Fibroblast of the conjunctiva (primary cell): ENCODE measurements at places on chromosomes 1 and 21.

DNA sequence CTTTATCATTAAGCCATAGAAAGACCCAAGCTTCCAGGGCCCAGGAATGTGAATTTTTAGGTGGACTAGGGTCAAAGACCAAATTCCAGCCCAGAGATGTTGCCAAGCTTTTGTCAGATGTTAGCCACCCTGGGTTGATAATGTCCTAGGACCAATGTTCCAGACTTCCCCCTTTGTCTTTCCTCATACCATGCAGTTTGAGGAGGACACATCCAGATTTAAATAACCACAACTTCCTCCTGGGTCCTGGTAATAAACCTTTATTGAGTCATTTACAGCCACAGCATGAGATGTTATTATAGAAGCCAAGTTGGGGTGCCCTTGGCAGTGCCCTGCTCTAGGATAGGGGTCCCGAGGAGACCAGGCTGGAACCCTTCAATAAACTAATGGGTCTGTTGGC, 5.9 kb downstream of the TNR start:
- DNase-seq = no peak

GRCh38 chr1:192516776-192517297, 58.7 kb upstream of the RGS1 start:
- no peak for DNase-seq

GRCh38 chr21:41712730-41713129, 54.1 kb downstream of the RIPK4 start:
- DNase-seq = no peak

GRCh38 chr1:210362526-210362925, 33.8 kb downstream of the HHAT start:
- no peak for DNase-seq

- DNase-seq = no peak
Observed at GRCh38 chr1:229406798-229407197, 27.1 kb downstream of the ACTA1 start.

DNA sequence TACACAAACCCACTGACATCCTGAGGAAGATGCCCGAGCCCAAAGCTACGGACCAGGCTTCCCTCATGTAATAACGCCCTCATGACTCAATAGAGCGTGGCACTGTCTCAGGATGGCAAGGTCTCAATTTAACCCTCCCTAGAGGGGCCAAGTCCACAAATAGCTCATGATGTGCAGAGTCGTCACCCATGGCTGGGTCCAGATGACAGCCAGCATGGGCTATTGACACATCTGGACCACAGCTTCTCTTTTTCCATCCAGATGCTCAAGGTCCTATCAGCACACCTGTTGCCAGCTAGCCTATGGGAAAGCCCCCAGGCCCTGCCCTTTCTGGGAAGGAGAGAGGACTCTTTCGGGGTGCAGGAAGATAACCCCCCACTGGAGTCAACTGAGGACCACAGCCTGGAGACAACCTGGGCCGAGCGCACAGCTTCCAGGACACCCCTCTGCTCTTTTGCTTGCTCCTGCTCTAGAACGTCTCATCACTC, 2.8 kb downstream of the LAPTM5 start:
- DNase-seq = no peak

DNA sequence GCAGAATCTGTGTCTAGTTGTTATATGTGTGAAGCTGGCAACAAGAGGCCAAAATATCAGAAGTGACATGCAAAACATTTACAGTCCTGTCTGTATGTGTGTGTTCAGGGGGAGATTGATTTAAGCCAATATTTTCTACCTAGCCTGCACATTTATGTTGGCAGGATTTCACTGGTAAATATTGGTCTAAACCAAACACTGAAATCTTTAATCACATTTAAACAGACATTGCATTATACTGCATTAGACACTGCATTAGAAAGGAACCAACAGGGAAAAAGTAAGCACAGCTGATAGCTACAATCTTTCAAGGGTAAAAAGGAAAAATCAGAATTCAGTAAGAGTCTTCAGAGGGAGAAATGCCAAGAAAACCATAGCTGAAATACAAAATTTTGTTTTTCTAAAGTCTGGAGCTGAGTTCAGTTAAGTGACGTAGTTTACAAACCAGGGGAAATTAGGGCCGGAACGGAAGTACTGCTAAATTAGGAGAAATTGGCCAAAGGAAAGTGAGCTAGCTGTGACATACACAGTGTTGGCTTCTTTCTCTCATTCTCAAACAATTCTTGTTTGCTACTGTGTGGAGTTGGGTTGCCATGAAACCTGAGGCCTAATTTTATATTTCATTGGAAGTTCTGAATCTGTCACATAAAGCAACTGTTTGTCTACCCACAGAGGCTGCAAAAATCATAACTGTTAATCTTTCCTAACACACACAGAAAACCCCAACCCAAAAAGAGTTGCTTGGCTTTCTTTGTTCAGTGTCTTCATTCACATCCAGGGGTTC, 217.3 kb upstream of the SGIP1 start:
- DNase-seq = no peak

DNA sequence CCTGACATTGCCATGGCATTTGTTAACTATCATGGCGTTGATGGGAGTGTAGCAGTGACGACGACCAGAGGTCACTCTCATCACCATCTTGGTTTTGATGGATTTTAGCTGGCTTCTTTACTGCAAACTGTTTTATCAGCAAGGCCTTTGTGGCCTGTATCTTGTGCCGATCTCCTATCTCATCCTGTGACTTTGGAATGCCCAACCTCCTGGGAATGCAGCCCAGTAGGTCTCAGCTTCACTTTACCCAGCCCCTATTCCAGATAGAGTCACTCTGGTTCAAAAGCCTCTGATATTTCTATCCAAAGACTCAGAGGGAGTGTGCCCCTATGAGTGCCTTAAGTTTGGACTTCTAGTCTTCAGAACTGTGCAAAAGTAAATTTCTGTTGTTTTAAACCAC, 130.1 kb downstream of the ADAMTS1 start:
- no peak for DNase-seq

GRCh38 chr1:170765712-170766330, 101.9 kb downstream of the PRRX1 start:
- DNase-seq = peak; percentile 43

DNA sequence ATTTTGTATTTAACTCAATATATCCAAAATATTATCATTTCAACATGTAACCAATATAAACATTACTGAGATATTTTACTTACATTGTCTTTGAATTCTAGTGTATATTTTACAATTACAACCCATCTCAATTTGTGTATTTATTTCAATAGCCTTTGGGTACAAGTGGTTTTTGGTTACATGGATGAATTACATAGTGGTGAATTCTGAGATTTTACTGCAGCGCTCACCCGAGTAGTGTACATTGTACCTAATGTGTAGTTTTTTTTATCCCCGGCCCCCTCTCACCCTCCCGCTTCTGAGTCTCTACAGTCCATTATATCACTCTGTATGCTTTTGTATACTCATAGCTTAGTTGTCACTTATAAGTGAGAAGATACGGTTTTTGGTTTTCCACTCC, 117.0 kb upstream of the GALNT2 start:
- DNase-seq = no peak

- no peak for DNase-seq
Observed at GRCh38 chr1:203685168-203685567, 58.5 kb downstream of the ATP2B4 start.

- no peak for DNase-seq
Observed at GRCh38 chr1:239805042-239805441, 286.6 kb upstream of the FMN2 start.

DNA sequence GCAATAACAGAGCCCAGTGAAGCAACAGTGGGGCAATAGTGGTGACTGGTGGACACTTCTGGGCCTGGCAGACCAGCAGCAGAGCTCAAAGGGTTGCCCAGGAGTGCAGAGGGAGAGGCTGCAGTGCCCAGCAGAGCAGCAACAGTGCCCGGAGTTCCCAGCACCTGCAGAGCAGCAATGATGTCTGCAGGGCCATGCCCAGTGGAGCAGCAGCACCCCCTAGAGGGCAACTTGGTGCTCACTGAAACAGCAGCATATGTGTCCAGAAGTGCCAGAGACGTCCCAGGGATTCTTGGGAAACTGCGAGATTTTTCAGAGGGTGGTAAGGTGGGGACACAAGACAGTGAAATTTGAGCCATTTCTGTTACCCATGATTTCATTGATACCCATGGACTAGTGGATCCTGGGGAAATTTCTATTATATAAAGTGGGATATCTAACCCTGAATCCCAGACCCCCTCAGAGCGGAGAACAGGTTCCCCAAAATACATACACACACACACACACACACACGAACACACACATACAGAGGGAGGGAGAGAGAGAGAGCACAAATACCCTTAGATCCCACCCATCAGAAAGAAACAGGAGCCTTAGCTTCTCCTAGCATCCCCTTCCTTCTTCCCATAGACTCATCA, 156.9 kb upstream of the GJB5 start:
- peak; percentile 2 for DNase-seq

DNA sequence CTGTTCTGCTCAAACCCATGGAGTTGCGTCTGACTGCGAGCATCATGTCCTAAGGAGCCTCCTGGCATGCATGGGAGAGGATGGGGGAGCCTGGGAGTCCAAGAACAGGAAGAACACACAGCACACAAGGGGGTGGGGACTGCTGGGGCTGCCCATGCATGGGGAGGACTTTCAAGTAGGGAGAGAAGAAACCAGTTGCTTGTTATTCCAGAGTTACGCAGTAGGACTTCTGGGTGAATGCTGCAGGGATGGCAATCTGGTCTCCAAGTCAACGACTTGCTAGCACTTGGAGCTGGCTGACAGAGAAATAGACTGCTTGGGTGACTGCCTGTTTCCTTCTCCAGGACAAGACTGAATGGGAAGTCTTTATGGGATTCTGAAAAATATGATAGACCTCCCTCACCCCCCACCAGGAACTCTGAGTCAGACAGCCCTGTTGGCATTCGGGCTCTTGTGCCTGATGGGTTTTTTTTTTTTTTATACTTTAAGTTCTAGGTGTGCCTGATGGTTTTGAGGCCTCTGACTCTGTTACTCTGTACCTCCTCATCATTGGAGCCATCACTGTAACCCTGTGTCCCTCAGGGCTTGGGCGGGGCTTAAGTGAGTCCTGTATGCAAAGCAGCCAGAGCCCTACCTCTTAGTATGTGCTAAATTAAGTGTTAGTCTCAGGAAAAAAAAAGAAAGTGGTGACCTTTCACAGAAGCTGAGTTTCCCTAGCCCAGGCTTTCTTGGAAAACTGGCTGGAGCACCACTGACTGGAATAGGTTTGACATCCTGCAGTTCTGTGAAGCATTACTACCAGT, 30.3 kb downstream of the MAP3K21 start:
- DNase-seq = no peak

DNA sequence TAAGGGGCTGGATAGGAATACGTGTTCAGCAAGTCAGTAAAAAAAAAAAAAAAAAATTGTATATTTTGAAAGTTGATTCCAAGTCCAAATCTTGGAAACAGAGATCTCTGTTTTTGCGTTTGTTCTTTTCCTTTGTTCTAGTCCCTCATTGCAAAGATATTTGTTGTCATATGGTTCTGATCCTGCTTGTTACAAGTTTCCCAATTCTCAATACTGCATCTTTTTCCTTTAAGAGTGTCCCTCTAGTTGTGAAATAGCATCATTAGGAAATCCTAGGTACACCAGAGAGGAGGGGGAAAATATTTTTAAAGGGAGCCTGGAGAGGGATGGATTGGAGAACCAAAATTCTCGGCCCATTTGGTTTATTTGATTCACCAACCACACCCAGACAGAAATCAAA, 152.2 kb upstream of the C1orf105 start:
- no peak for DNase-seq

- DNase-seq = no peak
Observed at GRCh38 chr1:198175423-198176170, 18.8 kb downstream of the NEK7 start.

DNA sequence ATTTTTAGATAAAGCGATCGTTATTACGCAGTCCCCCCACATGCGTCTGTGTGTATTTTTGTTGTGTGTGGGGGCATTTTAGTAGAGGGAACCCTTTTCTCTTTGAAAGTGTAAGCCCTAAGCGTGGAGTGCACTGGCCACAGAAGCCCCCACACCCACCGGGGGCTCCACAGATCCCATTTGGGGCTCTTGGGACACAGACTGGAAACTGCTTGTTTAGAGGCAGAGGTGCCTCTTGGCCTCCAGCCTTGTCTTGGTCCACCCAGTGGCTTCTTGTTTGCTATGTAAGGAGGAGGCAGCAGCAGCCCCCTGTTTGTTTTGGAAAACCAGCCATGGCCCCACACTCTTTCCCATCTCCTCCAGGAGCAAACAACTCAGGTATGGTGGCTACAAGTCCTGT, 42.8 kb downstream of the SLC37A1 start:
- DNase-seq = no peak

DNA sequence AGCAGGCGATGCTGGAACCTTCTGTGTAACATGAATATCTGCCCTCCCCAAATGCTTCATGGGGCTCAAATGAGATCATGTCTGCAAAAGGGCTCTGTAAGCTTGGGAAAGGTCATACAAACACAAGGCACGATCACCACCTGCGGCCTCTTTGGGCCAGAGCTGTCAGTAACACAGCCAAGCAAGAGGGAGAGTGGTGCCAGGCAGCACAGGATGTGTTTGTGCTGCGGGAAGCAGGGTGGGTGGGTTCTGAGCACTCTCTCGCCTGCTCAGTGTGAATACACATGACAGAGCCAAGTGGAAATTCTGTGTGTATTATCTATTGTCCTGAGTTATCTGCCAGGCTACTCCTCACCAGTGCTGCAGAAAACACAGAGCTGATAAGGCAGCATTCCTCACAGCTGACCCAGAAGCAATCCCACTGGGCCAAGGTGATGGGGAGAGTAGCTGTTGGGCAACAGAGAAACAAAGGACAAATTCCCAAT, 101.2 kb downstream of the LAMC2 start:
- no peak for DNase-seq

- DNase-seq = no peak
Observed at GRCh38 chr1:4597020-4597419, 57.4 kb upstream of the AJAP1 start.

DNA sequence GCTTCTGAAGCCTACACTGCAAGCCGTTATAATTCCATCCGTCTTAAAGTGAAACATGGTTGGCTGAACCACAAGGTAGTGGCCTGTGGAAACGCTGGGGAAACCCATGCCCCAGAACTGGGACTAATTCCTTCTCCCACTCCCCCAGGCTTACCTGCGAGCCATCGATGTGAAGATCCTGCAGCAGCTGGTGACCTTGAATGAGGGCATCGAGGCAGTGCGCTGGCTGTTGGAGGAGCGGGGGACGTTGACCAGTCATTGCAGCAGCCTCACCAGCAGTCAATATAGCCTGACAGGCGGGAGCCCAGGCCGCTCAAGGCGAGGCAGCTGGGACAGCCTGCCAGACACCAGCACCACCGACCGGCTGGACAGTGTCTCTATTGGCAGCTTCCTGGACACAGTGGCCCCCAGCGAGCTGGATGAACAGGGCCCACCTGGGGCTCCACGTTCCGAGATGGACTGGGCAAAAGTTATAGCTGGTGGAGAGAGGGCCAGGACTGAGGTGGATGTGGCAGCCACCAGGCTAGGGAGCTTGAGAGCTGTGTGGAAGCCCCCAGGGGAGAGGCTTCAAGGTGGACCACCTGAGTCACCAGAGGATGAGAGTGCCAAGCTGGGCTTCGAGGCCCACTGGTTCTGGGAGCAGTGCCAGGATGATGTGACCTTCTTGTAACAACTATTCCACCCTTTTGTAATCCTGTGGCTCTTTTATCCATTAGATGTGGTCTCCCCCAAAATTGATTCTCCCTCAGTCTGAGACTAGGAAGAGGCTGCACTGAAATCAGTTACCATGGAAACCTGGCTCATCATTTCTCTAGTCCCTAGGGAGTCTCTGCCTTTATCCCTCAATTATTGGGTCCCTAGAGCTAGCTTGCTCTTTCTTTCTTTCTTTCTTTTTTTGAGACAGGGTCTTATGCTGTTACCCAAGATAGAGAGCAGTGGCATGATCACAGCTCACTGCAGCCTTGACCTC, 16.7 kb downstream of the LURAP1 start:
- DNase-seq = no peak

- no peak for DNase-seq
Observed at GRCh38 chr1:100219883-100220282, 29.8 kb downstream of the DBT start.

GRCh38 chr1:175364424-175365076, 172.0 kb upstream of the KIAA0040 start:
- DNase-seq = no peak
